ENCODE measurements at places on chromosomes 4 and X.
A peak's percentile ranks its signal among the peaks of the same experiment; 100 is the strongest.

DNA sequence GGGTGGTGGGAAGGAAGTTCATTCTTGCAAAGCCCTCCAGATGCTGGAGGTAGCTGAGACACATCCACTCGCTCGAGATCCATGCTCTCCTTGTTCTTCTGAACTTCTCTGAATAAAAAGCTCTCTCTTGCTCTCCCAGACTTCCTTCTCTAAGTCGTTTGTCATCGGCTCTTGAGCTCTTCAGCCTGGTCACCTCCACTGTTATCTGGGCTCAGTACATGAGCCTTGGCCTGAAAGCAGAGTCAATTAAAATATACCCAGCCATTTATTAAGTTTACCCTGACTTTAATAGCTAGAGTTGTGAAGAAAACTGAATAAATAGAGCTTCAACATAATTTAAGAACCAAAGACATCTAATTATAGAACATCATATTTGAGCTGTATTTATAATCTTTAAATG lies 99.0 kb downstream of the CPE start:
- DNase-seq = no peak

DNA sequence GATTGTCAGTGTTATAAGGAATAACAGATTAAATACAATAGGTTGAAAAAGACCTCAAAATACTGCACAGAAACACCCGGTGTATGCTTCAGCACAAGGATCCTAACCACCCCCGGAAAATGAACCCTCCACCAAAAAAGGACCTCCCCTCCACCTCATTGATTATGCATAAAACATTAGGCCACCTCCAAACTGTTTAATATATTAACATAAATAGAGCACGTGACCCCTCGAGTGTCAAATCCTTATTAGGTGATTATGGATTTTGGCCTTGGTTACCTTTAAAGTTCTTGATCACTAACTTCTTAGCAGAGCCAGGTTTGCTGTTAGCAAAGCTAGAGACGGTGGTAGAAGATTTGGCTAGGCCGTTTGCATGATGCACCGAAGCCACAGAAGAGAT lies 958 bp downstream of the CUL4B start:
- DNase-seq = no peak

GRCh38 chr4:94523617-94524016 lies 71.9 kb downstream of the PDLIM5 start:
- no peak for DNase-seq

GRCh38 chrX:30870572-30870971 lies 18.5 kb downstream of the TAB3 start:
- DNase-seq = no peak

DNA sequence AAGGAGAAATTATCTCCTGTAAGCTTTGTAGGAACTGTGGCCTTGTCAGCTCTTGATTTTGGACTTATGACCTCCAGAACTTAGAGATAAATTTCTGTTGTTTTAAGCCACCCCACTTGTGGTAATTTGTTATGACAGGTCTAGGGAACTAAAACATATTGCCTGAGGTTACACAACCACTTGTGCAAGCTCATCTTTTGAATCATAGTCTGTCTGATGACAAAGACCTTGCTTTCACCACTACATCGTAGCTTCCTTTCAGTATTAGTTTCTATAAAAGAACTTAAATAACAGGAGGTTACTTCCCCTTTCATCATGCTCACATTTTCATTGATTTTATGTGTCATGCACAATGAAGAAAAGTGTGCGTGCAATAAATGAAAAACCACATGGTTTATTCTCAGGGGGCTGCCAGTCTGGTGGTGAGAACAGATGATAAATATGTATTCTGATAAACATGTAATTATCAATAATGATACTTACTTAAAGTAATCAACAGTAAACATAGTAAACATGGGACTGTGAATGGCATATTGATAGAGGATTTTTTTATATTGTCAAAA lies 690.0 kb upstream of the HS3ST1 start:
- DNase-seq = no peak

GRCh38 chrX:1581132-1581531 lies 10.3 kb upstream of the AKAP17A start:
- DNase-seq = peak; percentile 77

GRCh38 chr4:70954032-70954431 lies 39.4 kb upstream of the DCK start:
- DNase-seq = no peak

All from stimulated activated naive CD8-positive, alpha-beta T cell treated with anti-CD3 and anti-CD28 coated beads, Interleukin-15, amount 100 ng/mL, for 72 hours (primary cell).